Stimulated activated CD8-positive, alpha-beta memory T cell treated with anti-CD3 and anti-CD28 coated beads, Interleukin-15, amount 100 ng/mL, for 4 hours (primary cell): ENCODE measurements at places on chromosomes 12 and 14.

GRCh38 chr12:131220331-131220685 lies 266.6 kb downstream of the ADGRD1 start:
- DNase-seq: no peak

DNA sequence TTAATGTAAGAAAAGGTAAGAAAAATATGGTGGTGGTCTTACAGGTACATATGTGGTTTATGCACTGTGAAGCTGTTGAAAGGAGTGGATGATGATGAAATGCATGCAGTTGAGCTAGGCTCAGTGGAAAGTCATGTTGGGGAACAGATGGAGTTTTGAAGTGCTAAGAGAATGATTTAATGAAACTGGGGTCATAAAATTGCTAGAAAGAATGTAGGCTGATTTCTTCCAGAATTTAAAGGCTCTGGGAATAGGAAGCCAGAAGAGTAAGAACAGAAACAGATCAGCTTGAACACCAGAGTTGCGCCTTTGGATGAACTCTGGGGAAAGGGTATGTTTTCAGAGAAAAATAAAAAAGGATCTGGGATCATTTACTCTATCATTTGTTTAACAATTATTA lies 146.5 kb downstream of the MON2 start:
- DNase-seq: no peak

GRCh38 chr14:97025722-97026121 lies 228.5 kb downstream of the VRK1 start:
- no peak for DNase-seq

- no peak for DNase-seq
Measured at GRCh38 chr14:32185097-32185496, 16.7 kb upstream of the RNU6-7 start.

DNA sequence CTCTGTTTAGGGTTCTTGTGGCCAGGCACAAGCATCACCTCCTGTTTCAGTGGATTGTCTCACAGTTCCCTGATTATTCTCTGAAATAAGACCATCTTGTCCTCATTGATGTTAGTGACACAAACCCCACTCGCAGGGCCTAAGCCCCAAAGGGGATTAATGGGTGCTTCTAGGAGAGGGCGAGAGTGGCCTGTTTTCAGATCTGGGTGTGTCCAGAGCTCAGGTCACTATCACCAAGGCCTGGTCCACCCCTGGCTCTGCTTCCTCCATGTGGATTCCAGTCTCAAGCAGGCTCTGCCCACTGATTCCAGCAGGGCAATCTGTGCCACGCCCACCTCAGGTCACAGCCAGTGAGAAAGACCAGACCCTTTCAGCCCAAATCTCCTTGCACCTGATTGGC lies 361.9 kb downstream of the ADGRD1 start:
- DNase-seq: no peak

GRCh38 chr12:42606471-42606870 lies 16.9 kb upstream of the PRICKLE1 start:
- DNase-seq: no peak

DNA sequence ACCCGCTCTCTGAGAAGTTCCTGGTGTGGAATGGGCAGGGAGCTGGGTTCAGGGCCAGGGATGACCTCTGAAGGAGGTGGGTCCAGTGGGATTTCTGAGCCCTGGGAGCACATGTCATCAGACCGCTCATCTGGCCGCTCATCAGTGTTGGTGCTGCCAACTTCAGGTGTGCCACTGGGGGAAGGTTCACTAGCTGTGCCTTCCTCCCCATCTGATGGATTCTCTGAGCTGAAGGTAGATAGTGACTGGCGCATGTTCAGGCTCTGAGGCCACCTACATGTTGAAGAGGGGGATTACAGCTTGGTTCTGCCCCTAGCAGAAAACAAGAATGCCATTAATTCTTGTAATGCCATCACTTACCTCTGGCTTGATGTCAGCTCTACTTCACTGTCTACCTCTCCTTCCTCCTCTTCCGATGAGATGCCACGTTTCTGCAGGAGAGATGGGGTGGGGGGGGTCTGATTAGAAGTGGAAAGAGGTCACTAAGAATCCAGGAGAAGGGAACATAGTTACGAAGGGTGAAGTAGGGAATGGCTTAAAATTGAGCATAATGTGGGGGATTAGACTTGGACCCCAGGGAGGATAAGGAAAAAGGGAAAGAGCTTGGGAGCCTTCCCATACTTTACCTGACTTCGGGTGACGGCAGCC lies 17.2 kb downstream of the MAP3K12 start:
- DNase-seq: no peak

DNA sequence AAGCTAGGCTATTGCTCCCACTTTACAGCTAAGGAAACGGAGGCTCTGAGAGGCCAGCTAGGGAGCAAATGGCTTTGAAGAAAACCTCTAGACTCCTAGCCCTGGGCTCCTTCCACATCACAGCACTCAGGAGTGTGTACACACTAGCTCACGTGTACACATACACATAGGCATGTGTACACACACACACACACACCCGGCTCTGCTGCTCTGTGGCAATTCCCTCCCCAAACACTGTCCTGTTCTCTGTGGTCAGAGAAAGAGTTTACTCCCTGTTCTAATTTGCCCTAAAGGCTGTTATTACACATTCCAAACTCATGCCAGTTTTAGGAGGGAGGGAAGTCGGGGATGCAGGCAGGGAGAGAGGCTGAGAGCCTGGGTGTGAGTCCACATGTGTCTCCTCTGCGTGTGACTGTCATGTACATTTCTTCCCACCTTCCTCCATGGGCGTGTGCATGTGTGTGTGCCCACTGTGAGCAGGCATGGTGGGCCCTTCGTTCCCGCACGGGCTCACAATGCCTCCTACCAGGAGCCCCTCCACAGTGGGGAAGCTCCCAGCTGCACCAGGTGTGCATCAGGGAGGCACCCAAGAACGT lies 14.2 kb downstream of the TRPV4 start:
- no peak for DNase-seq

DNA sequence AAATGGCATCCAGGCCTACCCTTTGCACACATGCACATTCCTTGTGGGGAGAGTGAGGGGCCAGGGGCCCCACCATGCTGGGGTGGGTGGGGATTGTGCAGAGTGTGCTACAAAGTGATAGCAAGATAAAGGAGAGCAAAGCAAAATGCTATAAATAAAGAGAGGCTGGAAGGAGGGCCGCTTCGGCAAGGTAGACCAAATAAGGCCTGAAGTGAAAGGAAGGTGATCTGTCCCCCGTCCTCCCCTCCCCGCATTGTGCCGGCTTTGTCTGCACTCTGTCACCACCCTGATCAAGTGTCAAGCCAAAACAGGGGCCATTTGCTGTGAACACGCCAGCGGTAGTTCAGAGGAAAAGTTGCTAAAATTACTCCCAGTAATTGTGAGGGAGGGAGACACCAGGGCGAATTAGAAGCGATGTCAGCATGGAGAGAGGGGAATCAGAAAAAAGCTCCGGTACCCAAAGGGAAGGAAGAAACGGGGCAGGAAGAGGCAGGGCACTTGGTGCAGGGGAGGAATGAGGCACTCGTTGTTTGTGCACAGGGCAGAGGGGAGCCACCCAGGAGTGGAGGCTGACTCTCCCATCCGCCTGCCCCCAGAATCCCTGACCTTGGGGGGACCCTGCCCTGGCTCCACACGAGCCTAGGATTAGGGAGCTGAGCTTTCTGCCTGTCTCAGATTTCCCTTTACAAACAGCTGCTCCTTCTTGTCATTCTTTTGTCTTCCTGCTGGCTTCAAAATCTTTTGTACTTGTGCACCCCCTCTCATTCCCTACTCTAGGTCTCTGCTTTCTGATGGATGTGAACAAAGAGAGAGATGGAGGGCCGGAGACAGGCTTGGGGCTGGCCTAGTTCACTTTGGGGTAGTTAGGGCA lies 2.9 kb upstream of the MYH7 start:
- DNase-seq: no peak

GRCh38 chr12:52789637-52790426 lies 6.1 kb downstream of the KRT3 start:
- DNase-seq: no peak

DNA sequence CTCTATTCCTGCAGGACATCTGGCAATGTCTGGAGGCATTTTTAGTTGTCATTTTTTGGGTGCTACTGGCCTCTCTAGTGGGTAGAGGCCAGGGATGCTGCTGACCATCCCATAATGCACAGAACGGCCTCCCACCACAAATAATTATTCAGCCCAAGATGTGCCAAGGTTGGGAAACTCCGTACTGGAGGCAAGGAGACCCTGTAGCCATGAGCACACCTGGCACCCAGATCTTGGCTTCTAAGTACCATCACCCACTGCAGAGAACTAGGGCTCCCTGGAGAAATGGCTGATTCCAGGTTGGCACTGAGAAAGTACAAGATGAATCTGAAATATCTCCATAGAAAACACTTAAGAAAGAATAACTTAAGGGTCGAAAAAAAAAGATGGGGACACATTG lies 81.7 kb downstream of the RBM19 start:
- DNase-seq: no peak

- DNase-seq: no peak
Measured at GRCh38 chr12:11854011-11854499, 204.6 kb downstream of the ETV6 start.

GRCh38 chr12:93237235-93237915 lies 140.3 kb upstream of the NUDT4 start:
- no peak for DNase-seq

DNA sequence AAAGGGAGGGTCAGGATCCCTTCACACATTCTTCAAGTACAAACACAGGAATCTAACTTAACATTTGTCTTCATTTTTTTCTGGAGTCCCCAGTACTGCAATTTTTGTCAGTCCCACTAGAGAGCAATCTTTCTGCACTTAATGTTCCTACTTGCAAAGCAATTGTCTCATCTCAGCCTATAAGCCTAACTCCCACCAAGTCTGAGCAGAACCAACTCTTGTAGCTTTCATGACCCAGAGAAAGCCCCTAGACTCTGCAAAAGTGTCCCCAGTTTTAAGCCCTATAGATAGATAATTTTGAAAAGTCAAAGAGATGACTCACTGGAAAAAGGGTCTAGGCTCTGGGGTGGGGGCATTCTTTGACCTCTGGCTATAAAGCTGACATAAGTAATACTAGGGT lies 1.8 kb upstream of the ZBTB39 start:
- no peak for DNase-seq

GRCh38 chr12:113525066-113525465 lies 53.4 kb upstream of the LHX5 start:
- DNase-seq: no peak

DNA sequence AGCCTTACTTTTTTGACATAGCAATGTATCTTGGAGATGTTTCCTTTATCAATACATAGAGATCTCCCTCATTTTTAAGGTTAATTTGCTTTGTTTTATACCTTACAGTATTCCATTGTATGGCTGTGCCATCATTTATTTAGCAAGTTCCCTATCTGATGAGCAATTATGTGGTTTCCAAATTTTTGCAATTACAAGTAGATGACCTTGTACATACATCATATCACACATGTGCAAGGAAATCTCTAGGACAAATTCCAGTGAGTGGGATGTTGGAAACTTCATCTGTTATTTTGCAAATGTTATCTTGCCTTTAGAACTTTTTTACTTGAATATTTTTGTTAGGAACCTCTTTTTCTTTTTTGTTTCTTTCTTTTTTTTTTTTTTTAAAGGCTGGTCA lies 49.7 kb downstream of the DRAM1 start:
- DNase-seq: no peak

- DNase-seq: no peak
Measured at GRCh38 chr12:52296572-52297215, 5.4 kb upstream of the KRT81 start.

DNA sequence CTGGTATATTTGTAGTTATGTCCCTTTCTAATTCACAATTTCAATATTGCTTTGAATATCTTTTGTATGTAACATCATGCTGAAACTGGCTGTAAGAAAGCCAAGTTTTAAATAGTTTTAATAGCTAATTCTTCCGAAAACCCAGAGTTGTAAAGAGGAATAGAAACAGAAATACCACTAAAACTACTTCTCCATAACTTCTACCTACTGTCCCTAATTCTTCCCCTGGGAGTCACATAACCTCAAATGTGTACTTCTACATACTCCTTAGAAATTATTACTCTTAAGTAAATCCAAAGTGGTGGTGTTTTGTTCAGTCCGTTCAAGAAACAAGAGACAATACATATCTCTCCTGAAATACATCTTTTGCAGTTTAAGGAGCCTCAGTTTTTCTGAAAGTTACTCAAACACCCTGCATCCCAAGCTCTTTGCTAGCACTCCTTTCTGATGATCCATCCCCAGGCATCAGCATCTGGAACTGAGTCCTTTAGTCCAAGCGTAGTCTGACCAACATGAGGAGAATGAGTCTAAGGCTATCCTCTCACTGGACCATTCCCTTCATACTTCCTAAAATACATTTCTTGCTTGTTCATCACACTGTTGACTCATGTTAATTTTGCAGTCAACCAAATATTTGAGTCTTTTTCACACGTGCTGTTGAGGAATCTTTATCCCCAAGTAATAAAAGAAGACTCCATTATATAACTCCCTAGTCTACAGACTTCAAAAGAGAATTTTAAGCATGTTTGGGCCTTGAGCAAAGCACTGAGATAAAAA lies 214.3 kb upstream of the NUDT4 start:
- no peak for DNase-seq

DNA sequence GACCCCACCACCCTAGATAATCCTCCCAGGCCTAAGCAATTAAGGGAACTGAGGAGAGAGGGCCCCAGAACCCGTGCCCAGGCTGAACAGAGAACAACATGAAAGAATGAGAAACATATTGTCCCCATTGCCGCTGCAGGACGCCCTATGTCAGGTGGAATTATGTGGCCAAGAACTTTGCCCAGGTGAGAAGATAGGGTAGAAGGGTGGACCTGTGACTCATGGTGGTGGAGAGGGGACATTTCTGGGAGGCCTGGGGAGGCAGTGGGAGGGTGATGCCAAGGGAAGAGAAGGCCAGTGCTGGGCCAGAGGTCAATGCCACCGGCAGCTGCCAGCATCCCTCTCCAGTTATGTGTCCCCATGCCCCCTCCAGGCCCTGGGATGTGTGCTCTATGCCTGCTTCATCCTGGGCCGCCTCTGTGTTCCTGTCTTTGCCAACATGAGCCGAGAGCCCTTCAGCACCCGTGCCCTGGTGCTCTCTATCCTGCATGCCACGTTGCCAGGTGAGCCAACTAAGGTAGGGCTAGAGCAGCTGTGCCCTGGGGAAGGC lies 15.5 kb downstream of the SOAT2 start:
- no peak for DNase-seq

GRCh38 chr14:88599761-88600439 lies 37.1 kb downstream of the ZC3H14 start:
- no peak for DNase-seq

DNA sequence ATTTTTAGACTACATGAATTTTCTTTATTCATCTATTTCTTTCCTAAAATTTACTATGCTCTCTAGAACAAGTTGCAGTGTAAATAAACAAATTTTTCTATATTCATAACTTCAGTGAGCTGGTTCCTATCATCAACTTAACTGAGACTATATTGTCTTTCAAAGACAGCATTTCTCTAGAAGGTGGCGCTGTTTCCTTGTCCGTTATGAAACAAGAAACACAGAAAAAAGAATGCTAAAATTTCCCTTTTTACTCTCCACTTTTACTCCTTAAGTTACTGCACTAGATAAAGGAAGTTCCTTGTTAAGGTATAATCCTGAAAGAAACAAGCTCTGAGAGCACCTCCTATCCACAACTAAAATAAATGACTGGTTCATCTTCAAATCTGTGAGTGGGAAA lies 8.2 kb upstream of the CLEC2A start:
- no peak for DNase-seq
